ENCODE measurements at places on chromosomes 7 and 10.

DNA sequence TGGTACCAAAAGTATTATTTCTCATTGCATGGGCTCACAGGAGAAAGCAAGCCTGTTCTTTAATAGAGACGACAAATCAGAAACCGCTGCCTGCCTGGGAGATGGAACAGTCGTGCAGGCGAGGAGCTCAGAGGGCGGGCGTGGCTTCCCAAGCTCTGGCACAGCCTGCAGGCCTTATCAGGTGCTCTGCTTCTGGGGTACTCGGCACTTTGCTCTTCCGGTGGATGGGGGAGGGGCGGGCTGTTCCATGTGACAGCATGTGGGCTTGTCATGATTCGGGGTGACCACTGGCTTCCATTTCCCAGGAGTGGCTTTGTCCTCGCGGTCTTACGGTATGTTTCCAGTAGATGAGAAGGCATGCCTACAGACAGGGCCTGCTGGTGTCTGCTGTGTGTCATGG lies 228.6 kb downstream of the MGMT start:
- no peak for DNase-seq

- no peak for DNase-seq
Measured at GRCh38 chr10:60627778-60628748, 150.2 kb upstream of the CDK1 start.

GRCh38 chr10:10871352-10871751 lies 146.3 kb upstream of the CELF2 start:
- no peak for DNase-seq

DNA sequence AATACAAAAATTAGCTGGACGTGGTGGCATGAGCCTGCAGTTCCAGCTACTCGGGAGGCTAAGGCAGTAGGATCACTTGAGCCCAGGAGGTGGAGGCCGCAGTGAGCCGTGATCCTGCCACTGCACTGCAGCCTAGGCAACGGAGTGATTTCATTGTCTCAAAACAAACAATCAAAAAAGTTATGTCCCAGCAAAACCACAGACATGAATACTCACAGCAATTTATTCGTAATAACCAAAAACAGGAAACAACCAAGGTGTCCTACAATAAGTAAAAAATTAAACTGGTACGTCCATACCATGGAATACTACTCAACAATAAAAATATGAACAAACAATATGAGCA lies 11.6 kb upstream of the CYTH3 start:
- no peak for DNase-seq

DNA sequence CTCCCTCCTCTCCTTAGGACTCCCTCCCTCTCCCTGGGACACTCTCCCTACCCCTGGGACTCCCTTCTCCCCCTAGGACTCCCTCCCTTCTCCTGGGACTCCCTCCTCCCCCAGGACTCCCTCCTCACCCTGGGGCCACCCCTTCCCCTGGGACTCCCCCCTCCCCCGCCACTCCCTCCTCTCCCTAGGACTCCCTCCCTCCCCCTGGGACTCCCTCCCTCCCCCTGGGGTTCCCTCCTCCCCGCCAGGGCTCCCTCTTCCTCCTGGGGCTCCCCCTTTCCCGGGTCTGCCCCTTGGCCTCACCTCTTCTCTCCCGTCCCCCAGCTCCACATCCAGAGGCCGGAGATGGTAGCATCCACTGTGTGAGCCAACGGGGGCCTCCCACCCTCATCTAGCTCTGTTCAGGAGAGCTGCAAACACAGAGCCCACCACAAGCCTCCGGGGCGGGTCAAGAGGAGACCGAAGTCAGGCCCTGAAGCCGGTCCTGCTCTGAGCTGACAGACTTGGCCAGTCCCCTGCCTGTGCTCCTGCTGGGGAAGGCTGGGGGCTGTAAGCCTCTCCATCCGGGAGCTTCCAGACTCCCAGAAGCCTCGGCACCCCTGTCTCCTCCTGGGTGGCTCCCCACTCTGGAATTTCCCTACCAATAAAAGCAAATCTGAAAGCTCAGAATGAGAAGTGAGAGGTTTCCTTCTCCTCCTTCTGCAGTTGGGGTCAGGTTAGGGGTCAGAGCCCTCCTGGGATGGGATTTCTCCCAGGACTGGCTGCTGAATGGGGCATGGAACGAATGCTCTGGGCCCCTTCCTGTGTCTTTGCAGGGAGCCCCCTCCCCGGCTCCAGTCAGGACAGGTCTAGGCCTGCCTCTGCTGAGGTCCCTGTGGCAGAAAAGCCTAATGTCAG lies 1.4 kb upstream of the MUC17 start:
- DNase-seq = no peak

- no peak for DNase-seq
Measured at GRCh38 chr10:78353636-78354035, 320.0 kb downstream of the RPS24 start.

GRCh38 chr10:86648704-86649427 lies 5.5 kb upstream of the OPN4 start:
- DNase-seq = no peak

DNA sequence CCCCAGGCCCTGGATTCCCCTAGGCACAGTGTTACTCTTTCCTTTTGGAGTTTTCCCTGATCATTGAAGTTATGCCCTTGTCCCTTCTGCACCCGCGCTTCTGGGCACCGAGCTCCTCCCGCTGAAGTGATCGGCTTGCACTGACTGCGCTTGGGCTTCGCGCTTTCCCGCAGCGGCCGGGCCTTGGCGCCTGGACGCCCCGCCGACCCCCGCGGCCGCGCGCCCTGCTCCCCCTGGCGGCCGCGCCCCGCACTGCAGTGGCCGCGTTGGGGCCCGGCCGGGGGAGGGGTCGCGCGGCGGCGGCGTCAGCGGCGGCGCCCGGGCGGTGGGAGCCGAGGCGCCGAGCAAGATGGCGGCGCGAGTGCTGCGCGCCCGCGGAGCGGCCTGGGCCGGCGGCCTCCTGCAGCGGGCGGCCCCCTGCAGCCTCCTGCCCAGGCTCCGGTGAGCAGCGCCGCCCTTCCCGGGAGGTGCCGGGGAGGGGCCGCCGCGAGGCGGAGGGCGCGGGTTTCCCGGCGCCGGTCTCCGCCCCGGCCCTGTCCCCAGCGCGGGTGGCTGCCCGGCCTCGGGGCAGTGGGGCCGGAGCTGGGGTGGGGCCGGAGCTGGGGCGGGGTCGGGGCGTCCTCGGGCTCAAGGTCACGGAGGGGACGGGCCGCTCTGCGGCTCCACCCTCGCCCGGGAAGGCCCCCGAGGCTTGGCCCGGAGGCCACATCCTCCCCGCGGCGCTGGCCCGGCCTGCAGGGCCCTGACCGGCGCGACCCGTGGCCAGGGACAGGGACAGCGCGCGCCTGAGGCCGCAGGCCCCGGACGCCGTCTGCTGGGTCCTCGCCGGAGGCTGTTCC lies at the start of gene NIPSNAP2:
Gene NIPSNAP2, plus strand, starts transcription at position 325 of the 839 bp plus-strand sequence. Its CDS starts 25 bp downstream, at position 350.
- peak; percentile 56 for DNase-seq

GRCh38 chr7:55107946-55108345 lies 89.1 kb downstream of the EGFR start:
- no peak for DNase-seq

- DNase-seq = no peak
Measured at GRCh38 chr7:98556288-98556687, 60.8 kb upstream of the NPTX2 start.

DNA sequence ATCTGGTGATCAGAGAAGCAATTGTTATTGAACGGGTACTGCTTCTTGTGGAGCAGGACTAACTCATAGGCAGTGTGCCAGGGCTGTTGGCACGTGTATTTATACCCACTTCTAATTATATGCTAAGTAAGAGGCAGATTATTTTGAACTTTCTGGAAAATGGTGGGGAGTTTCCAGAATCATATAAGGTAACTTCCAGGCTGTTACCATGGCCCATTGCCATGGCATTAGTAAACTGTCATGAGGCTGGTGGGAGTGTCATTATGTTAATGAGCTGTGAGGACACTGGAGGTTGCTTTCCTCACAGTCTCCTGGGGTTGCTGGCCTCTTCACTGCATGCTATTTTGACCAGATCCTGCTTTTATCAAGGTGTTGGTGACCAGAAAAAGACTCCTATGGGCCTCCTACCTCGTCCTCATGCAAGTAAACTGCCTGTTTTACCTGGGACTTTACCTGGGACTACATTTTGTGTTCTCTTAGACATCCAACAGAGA lies 122.6 kb downstream of the KCND2 start:
- no peak for DNase-seq

GRCh38 chr7:84154991-84155781 lies 39.4 kb downstream of the SEMA3A start:
- no peak for DNase-seq

GRCh38 chr7:25763463-25763860 lies 388.5 kb upstream of the NFE2L3 start:
- DNase-seq = no peak

DNA sequence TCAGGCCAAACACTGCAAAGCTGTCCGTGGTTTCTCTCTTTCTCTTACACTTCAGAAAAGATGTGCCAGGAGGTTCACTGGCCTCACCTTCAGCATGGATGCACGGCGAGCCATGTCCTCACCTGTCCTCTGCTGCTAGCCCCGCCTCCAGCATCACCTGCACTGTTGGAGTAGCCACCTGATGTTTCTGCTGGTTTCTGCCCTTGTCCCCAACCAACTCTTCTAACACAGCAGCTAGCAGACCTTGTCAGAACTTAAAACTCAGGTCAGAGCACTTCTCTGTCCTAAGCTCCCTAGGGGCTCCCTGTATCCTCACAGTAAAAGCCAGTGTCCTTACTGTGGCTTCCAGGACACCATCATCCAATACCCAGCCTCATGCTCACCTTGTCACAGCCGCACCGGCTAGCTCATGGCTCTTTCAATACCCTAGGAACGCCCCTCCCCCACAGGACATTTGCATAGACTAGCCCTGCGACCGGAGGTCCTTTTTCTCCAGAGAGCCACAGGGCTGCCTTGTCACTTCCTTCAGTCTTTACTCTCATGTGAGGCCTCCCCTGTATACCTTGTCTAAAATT lies 15.2 kb downstream of the PALD1 start:
- no peak for DNase-seq

DNA sequence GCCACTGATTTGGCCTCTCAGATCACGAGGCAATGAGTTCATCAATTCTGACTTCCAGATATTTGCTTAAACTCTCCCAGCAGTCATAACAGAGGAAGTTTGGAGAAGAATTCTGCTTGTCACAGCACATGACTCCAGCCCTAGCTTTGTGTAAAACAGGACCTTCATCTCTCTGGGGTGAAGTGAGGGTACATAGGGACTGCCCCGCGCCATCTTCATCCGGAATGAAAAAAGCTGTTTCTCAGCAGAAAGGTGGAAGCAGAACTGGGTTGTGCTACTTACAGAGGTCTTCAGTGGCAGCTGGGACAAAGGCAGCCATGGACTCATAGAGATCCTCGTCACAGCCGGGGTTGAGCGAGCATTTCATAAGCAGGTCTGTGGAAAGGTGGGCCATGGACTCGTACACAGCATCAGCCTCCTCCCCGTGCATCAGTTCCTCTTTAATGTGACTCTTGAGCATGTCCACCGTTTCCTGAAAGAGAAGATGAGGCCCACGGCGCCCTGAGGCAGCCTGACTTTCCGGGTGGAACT lies 58.4 kb upstream of the TM9SF3 start:
- no peak for DNase-seq

GRCh38 chr10:100745882-100746783 lies 751 bp downstream of the PAX2 start:
- no peak for DNase-seq

DNA sequence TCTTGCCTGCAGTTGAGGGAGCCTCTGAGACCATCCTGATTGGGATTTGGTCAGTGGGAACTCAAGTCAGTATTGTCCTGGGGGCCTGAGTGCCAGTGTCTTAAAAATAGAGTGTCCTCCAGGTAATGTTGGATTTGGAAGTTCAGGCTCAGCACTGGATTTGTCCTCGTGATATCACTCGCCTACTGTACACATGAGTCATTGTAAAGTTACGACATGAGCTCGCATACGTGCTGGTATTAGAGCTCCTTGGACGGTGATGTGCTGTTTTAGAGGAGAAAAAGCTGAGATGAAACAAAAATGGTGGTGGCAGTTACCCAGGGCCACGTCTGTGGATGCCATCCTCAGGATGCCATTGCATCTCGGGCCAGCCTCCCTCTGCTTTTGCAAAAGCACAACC lies 78.2 kb downstream of the MGMT start:
- DNase-seq = no peak

DNA sequence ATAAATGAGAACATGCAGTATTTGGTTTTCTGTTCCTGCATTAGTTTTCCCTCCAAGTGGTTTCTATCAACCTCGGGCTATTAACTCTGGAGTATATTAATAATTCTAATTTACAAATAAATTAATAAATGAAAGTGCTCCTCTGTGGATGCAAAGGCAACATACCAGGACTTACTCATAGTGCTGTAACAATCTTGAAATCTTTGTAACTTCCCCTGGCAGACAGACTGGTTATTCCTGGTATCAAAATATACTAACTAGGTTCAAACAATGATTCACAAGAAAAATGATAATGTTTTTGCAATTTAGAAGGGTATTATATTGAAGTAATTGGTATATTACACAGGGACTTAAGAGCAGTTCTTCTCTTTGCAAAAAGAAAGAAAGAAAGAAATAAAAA lies 177.2 kb downstream of the FANK1 start:
- DNase-seq = no peak

GRCh38 chr7:157016352-157017041 lies 6.0 kb upstream of the MNX1 start:
- DNase-seq = no peak

GRCh38 chr10:120600871-120601649 lies 144.0 kb downstream of the PLPP4 start:
- peak; percentile 47 for DNase-seq
